Stimulated activated CD8-positive, alpha-beta memory T cell treated with anti-CD3 and anti-CD28 coated beads, Interleukin-2, amount 100 ng/mL, for 48 hours (primary cell): ENCODE measurements at places on chromosomes 13 and 19.

- no peak for DNase-seq
Measured at GRCh38 chr13:44093607-44094564, 214.2 kb downstream of the LACC1 start.

GRCh38 chr13:76993021-76993420, 1.1 kb downstream of the CLN5 start:
- DNase-seq: no peak

DNA sequence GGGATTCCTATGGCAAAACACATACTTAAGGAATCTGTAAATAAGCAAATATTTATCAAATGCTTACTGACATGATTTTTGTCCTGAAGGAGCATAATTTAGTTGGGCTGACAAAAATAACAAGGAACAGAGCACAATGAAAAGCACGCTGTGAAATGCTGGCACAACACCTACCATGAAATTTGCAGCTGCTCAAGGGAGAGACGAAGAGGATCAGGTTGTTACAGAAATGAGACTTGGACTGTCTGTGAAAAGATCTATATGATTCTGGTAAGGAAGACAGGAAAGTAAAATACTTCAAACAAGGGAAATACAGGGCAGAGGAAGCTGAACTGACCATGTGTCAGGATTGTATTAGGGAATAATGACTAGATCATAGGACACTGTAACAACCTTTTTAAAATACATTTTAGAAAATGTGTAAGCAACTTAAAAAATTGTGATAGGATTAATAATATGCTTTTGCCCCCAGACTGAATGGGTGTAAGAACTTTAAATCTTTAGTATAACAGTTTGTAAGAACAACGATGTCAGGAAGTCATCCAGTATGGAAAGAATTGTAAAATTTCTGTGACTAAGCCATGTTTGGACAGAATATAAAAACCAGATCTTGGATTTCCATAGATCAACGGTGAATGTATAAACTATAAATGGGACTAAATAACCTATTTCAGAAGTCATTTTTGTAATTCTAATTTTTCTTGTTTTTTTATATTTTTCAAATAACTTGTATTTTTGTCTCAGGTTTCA, 1556.0 kb downstream of the EFNB2 start:
- no peak for DNase-seq

DNA sequence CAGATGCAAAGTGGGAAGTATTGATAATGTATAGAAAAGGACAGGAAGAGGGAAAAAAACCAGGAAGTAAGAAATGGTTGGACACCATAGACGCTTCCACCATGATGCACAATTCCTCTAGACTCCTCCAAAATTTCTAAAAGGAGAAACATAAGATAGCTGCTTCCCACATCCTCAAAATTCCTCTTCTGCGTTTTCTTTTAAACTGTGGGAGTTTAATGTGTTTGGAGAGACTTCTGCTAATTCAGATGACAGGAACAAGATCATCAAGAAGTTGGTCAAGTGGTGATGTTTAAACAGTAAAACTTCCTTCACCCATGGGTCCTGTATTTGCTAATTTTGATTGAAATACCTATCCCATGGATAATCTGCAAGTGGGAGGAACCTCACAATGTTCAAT, 130.2 kb downstream of the IRS2 start:
- DNase-seq: no peak

DNA sequence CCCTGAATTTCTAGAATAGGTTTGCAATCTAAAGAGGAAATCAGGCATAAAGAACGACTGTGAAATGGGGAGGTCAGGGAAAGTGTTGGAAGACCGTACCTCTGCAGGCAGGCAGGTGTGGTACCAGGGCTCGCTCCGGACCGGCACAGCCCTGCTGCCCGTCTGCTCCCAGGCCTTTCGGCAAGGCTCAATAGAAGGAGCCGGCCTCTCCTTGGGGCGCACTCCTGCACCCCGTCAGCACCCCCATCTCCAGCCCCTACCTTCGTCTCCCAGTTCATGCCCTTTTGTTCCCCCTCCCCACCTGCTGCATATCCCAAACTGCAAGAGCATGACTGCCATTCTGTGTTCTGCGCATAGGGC, 139.8 kb upstream of the SOX1 start:
- no peak for DNase-seq

GRCh38 chr19:18263324-18264136, 10.7 kb downstream of the IQCN start:
- no peak for DNase-seq

- DNase-seq: no peak
Measured at GRCh38 chr19:55173186-55173713, 6.8 kb upstream of the DNAAF3 start.

GRCh38 chr13:77516342-77516789, 19.1 kb upstream of the SCEL start:
- no peak for DNase-seq

- no peak for DNase-seq
Measured at GRCh38 chr19:821231-821824, 427 bp downstream of the PLPPR3 start.

DNA sequence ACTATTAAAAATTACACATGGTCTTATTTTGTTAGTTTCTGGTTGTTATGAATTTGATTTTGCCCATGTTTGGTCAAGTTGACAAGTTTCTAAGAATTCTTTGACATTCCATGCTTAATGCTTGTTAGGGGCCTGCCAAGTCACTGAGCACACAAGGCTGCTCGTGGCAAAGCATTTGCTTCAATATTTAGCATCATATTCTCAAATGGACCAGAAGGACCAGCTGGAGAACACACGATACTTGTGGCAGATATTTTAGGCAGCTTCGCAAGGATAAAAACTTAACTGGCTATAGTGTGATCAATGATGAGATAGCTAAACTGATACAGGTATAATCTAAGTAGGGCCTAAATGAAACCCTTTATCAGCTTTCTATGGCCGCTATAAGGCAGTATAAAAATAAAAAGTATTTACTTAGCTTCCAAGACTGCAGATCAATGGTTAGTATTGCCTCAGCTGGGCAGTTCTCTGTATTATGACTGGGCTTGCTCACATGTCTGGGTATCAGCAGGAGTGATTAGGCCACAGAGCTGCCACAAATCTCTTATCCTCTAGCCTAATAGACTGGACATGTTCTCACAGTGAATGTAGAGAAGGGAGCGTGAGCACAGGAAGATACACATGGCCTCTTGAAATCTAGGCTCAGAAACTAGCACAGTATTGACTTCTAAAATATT, 155.9 kb upstream of the SPRY2 start:
- no peak for DNase-seq

DNA sequence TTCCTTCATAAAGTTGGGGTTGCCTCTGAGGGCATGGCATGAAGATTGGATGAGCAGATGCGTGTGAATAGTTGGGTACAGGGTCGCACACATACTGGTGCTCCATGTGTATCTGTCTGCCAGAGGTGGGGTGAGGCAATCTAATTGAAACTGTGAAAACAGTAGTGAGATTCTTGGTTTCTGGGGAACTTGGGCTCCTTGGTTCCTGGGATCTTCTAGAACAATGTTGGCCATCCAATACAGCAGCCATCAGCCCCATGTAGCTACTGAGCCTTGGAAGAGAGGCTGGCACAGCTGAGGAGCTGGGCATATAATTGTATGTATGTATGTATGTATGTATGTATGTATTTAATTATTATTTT, 616 bp downstream of the FCHO1 start:
- DNase-seq: no peak
